ENCODE measurements at places on chromosomes 11 and 22. TPM values are rescaled to one million over a fixed set of nuclear protein-coding genes. Genes with fewer than 3 reads are reported as not detected.

Gene TSGA10IP
- not detected for polyA plus RNA-seq

Gene FUT4
- polyA plus RNA-seq: 0.46 TPM

Gene OR5D14
- not detected for polyA plus RNA-seq

Gene USP28
- polyA plus RNA-seq: 28.8 TPM

Gene LARGE2
- polyA plus RNA-seq: 0.17 TPM

Gene SHISAL1
- polyA plus RNA-seq: 0.65 TPM

Gene CARD18
- polyA plus RNA-seq: not detected

Gene IRAG1
- 3.4 TPM for polyA plus RNA-seq

Gene LMO1
- 2.2 TPM for polyA plus RNA-seq

Data from heart left ventricle (tissue), 16 donors.